CD8-positive, alpha-beta T cell (primary cell): ENCODE measurements at places on chromosomes 5 and 9.

- no peak for DNase-seq
These were observed 5.7 kb upstream of the NOTCH1 start for GRCh38 chr9:136551401-136552116.

GRCh38 chr5:154236536-154237375 lies 46.2 kb downstream of the GALNT10 start:
- DNase-seq = no peak

- DNase-seq = no peak
These were observed 510.2 kb downstream of the SPATA31D1 start for GRCh38 chr9:82498541-82499317.

DNA sequence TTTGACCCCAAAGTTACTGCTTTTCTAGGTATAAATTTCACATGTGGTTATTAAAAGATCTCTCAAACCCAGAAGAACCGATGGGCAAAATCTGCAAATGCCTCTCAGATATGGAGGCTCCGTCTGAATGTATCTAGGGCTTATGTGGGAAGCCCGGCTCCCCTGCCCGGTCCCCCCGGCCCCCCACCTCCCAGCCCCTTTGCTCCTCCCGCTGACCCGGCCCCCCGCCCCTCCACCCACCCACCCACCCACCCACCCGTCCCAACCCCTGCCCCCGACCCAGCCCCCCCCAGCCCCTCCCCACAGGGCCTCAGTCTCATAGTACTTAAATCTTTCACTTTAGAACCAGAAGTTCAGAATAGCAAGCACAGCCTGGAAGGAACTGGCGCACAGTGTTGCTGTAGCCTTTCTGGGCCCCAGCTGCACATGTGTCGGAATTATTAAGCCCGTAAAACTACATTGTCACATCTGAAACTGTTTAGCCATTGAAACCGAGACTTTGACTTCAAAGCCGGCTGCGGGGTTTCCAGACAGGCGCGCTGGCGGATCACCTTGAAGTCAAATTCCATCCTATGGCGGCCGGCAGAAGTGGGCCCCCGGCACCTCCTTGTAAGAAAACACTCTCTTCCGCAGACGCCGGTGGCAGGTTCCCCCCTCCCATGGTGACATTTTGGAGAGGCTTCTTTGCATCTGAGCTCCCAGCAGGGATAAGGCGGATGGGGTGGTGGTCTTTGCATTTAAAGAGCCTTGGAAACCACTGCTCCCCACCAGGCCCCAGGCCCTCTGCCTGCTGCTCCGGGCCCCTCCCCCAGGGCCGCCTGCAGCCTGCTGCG lies 12.8 kb downstream of the NKD2 start:
- DNase-seq = no peak
